ENCODE measurements at places on chromosomes 4 and X.

GRCh38 chr4:106287353-106287969, 28.5 kb downstream of the TBCK start:
- DNase-seq, result no peak

DNA sequence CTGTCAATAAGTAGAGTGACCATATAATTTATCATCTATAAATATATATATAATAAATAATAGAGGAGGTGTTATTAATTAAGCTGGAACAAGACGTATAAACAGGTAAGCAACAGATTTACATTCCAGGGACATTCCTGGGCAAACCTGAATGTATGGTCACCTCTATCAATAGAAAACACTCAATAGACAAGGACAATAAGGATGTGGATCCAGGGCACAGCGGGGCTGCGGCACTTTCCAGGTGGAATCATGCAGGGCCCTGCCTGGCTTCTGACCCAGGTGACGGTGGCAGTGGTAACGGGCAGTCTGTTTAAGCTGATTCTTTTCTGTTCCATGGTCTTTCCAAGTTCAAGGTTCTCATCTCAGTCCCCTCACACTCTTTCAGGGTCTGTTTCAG, 22.5 kb downstream of the ENPEP start:
- no peak for DNase-seq

- DNase-seq, result no peak
Observed at GRCh38 chr4:27986476-27986875, 1125.8 kb downstream of the STIM2 start.

DNA sequence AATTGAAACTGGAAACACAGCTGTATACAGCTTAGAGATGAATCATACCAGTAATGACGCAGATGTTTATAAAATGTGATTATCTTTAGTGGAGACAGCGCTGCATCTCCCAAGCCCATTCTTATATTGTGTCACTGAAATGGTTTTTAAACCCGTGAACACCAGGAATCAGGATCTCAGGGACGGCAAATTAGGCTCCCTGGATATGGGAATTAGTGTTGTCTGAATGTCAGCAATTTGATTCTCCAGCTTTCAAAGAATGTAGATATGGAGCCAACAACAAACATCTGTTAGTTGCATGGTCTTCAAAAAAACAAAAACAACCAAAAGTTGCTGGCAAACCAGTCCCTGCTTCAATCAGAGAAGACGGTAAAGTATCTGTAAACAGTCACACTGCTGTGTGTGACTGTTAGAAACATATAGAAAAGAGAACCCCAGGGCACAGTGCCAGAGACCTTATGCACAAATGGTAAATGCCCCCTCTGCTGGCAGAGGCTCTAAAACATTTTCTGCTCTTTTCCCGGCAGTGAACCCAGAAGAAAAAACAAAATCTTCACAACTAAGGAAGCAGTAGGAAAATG, 351.9 kb upstream of the FTHL17 start:
- DNase-seq, result no peak

DNA sequence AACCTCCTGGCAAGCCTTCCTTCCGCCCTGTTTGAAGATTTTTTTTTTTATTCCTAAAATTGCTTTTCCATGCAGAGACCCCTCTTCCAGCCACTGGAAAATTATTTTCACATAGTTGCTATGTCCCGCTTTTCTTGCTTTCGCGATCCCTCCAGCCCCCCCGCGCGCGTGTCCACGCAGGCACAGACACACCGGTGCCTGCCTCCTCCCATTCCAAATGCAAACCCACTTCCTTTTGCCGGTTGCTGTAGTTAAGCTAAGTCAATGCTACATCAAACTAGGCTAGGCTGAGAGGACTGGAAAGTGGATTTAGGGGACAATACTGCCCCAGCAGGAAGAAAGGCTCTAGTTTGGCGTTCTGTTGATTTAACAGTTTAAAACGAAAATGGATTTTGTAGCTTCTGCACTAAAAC, 111.0 kb downstream of the DHX15 start:
- DNase-seq, result no peak

GRCh38 chr4:41693629-41694028, 54.9 kb downstream of the PHOX2B start:
- no peak for DNase-seq

GRCh38 chrX:18146954-18147353, 73.7 kb downstream of the BEND2 start:
- no peak for DNase-seq

- DNase-seq, result no peak
Observed at GRCh38 chr4:153241970-153242838, 38.0 kb downstream of the TRIM2 start.

DNA sequence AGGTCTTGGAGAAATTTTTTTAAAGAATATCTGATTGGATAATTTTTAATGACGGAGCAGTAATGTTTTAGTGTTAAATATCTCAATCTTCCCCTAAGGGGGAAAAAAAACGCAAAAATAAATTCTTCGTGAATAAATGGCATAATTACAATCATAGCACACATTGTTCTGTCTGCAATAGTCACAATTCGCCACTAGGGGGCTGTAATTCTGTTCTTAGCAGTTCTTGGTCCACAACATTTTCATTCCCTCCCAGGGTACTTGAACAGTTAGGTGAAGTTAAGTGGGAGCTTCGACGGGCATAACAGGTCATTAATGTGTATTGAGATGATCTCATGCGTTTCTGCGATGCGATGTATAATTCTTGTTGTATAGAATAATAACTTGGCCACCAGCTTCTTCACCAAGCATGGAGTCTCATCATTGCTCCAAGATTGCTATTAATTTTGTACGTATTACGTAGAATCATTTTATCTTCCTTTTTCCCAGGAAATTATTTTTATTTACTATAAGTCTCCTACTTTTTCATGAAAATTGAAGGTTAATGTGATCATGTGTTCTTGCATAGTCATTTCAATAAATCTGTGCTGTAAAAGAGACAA, 27.2 kb downstream of the HTR2C start:
- DNase-seq, result no peak

GRCh38 chrX:5971300-5971699, 257.4 kb downstream of the NLGN4X start:
- no peak for DNase-seq

- no peak for DNase-seq
Observed at GRCh38 chrX:74535086-74535407, 79.4 kb downstream of the RLIM start.

- no peak for DNase-seq
Observed at GRCh38 chr4:56067826-56068225, 119.1 kb downstream of the CEP135 start.

GRCh38 chr4:149781150-149781549, 34.5 kb downstream of the IQCM start:
- DNase-seq, result no peak

DNA sequence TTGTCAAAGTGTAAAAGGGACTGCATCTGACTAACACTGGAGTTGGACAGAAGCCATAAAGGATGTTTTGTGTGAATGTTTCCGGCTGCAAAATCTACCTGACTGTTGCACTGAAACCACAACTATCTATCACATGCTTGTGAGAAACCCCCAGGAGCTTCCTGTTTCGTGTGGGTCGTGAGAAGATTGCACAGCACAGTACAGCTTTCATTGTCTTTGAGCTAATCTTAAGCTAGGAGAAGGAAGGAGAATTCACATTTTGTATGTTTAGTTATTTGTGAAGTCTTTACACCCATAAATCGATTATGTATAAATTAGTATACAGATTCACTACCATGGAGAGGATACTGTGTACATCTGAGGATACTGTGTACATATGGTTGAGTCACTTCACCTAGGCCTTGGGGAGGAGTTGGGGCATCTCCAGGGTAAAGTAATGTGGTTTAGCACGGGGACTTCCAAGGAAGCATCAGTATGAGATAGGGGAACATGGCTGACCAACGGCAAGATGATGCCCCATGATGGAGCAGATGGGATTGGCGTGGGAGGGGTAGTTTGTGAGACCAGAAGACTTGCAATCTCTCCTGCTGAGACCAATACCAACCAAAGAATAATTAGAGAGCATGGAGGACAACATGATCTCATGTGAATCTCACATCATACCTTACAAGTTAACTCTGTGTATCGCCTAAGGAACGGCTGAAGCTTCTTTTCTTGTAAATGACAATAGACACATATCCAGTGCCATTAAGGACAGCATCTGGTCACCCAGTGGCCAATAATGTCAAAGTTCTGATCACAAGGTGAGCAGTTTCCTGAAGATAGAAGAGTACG, 43.1 kb upstream of the FAM9C start:
- DNase-seq, result no peak
